Stimulated activated CD4-positive, alpha-beta T cell treated with anti-CD3 and anti-CD28 coated beads, Interleukin-4, amount 100 ng/mL, for 24 hours (primary cell): ENCODE measurements at places on chromosomes 1 and 21.

DNA sequence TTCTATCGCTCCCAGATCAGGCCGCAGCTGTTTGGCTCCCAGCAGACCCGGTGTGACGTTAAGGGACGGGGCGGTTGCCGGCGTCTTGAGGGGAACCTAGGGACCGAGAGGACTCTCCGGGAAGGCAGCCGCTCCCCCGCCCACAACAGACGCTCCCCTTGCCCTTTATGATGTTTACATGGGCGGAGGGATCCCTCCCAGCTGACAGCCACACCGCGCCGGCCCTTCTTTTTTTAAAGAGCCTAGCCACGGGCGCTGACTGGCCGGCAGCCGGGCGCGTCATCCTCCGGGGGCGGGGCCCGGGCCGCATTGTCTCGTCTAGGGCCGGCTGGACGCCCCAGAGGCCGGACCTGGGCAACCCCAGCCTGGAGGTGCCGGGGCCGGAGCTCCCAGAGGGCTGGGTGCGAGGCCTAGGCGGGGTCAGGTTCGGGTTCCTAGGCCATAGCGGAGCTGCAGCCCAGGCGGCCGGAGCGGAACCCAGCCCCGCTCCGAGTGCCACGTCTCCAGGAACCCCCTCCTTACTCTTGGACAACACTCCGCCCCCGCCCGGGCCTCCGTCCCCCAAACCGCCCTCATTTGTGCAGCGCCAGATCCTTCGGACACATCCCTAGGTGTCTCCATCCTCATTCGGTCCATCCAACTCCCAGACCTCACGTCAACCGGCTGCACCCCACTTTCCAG lies at the start of gene PCAT6:
Gene PCAT6, plus strand, starts transcription at position 340 of the 681 bp plus-strand sequence.
- DNase-seq = peak; percentile 89

DNA sequence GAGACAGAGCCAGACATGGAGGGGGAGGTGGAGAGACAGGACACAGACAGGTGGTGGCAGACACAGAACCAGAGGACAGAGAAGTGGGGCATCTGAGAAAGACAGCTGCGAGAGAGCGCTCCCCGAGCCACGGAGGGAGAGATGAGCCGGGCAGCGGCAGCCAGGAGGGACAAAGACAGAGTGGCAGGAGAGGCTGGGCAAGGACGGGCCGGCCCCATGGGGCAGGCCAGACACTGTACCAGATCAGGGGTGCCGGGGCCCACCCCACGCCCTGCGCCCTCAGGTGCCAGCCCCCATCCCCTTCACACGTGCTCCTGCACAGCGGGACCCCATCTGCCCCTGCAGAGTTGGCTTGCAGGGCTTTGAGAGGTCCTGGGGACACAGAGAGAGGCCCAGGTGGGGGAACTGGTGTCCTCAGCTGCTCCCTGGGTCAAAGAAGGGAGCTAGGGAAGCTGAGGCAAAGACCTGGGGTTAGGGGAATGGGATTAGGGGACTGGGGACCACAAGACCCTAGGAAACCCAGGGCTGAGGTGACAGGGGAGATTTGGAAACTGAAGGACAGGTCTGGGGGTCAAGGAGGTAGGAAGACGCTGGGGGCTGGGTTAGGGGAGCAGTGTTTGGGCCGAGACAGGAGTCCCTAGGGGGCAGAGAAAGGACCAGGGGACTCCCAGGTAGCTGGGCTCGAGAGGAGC lies 643 bp downstream of the FNDC5 start:
- no peak for DNase-seq

- DNase-seq = no peak
Measured at GRCh38 chr1:201648907-201649721, 110.2 kb downstream of the NAV1 start.

DNA sequence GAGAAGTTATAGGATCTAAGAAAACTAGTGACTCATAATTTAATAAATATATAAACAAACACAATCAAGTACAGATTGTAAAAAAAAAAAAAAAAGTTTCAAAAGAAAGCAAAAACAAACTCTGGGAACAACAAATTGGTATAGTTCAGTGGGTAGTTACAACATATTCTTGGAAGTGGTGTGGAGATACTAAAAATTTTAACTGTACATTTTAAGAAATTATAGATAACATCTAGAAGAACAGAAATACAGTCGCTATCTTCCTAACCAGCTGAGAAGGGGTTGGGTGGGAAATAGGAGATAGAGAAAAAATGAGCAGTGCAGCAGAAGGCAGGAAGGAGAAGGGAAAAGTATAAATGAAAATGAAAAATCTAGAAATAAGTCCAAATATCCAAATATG lies 70.5 kb downstream of the LRRC8C start:
- DNase-seq = no peak

DNA sequence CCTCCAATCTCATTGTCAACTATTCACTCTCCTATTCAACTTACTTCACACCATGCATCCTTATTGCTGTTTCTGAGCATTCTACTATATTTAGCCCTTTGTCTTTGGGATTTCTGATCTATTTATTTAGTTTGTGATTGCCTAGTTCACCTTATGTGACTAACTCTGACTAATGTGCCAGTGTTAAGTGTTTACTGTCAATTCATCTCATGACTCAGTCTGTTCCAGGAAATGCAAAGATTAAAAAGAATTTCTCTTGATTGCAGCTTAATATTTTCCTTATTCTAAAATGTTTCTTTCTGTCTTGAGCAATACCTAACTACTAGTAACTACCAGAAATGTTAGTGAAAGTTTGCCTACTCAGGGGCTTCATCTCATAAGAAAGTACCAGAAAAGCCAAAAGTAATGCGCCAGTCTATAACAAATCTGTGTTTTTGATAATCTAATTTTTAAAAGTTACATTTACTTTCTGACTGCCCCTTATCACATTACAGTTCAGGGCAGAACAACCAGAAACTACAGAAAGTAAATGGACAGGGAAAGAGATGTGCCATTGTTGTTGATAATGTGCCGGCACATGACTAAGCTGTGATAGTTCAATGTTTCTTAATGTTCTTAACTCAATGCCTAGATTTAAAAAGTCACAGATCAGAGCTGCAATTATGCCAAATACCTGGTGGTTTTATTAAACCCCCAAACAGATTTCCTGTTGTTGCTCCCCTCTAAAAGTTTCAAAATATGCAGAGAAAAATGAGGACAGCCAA lies 556.5 kb downstream of the PTBP2 start:
- no peak for DNase-seq

- no peak for DNase-seq
Measured at GRCh38 chr1:156841295-156841855, 17.5 kb downstream of the INSRR start.

GRCh38 chr1:147273409-147274336 lies 31.2 kb downstream of the CHD1L start:
- DNase-seq = peak; percentile 36

DNA sequence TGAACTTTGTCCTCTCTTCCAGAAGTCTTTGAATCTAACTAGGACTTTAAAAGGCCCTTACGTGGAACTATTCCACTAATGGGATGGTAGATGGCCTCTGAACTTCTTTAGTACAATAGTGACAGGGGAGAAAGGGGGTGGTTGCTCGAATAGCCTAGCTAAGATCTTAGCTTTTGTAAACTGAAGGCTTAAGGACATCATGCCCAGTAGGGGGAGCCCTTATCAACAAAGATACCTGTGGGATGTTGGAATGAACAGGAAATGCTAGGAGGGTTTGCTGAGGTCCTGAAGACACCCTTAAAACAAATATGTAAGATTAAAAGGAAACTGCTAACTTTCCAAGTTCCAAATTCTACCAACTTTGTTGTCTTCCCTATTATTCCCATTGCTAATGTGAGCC lies 33.2 kb downstream of the NHLH2 start:
- DNase-seq = peak; percentile 40

GRCh38 chr1:34929853-34930701 lies 627 bp upstream of the DLGAP3 start:
- DNase-seq = no peak

GRCh38 chr1:182699393-182700350 lies 15.3 kb upstream of the RGS8 start:
- DNase-seq = no peak

DNA sequence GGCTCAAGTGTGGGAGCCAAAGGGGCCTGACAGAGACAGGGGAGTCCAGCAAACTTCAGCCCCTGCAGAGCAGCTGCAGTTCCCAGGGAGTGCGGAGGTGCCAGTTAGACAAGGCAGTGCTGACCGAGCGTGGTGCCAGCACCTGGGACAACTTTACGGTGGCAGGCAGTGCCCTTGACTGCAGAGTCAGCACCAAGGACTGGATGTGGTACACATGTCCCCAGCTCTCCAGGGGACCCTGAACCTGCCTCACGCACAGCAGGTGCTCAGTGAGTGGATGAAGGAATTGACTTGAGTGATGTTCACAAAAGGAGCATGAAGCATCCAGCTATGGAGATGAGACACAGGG lies 296.5 kb downstream of the SIPA1L2 start:
- DNase-seq = no peak

DNA sequence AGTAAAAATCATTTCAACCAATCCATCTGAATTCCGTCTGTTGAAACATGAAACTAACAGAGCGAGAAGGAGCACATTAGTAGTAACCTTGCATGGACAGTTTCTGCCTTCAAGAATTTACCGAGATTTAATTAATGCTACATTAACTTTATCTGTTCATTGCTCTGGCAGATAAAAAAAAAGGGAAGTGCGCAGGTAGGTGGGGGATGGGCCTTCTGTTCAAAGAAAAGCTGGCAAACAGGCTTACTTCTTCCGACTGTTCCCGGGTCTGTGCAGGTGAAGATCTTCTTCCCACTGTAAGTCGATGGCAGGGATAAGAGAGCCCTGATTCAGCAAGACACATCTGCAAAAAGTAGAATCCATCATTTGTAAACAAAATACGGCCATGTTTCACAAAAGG lies 172.6 kb upstream of the DMRTA2 start:
- DNase-seq = no peak

GRCh38 chr1:110548381-110548780 lies 29.4 kb upstream of the KCNA10 start:
- DNase-seq = no peak
